ENCODE measurements at places on chromosomes 5 and 9. TPM values are rescaled to one million over a fixed set of nuclear protein-coding genes. Genes with fewer than 3 reads are reported as not detected.

DNA sequence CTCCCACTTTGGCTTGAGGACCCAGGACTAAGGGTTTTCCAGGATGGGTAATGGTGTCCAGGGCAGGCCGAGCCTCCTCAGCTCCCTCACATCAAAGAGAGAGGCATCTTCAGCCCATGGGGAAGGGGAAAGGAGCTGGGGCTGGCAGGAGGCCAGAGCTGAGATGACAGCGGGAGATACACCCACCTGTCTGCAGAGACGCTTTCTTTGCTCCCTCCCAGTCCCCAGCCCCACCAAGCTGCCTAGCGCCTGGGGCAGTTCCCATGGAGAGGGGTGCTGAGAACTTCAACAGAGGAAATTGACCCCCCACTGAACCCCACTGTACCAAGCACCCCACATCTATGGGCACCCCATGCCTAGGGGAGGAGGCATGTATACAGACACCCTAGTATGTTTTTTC lies 10.6 kb downstream of the PCDH1 start:
- DNase-seq: no peak

DNA sequence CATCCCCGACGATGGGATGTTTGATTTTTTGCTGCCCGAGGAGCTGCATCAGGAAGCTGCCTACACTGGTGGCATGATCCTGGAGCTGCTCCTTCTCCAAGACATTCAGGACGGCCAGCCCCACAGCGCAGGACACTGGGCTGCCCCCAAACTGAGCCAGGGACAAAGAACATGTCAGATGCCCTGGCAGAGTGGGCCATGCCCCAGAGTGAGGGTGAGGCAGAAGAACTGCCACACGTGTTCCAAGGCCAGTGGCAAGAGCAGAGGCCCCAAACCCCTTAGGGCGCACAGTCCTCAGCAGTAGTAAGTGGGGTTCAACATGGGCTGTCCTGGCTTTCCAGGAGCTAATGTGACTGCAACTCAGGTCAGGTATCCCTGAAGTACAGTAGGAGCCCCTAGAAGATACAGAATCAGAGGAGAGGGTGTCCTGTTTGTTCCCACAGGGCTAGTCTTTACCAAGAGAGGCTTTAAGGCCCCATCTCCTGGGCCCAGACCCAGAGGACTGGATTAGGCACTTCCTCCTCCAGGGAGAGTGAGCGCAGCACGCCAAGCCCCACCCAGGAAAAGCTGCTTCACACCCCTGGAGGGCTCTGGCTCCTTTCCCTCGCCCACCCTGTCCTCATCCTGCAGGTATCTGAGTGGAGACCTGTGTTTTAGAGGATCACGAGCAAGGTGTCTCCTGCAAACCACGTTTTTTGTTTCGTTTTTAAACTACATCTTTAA lies 11.1 kb downstream of the HNRNPAB start:
- DNase-seq: peak; percentile 74

DNA sequence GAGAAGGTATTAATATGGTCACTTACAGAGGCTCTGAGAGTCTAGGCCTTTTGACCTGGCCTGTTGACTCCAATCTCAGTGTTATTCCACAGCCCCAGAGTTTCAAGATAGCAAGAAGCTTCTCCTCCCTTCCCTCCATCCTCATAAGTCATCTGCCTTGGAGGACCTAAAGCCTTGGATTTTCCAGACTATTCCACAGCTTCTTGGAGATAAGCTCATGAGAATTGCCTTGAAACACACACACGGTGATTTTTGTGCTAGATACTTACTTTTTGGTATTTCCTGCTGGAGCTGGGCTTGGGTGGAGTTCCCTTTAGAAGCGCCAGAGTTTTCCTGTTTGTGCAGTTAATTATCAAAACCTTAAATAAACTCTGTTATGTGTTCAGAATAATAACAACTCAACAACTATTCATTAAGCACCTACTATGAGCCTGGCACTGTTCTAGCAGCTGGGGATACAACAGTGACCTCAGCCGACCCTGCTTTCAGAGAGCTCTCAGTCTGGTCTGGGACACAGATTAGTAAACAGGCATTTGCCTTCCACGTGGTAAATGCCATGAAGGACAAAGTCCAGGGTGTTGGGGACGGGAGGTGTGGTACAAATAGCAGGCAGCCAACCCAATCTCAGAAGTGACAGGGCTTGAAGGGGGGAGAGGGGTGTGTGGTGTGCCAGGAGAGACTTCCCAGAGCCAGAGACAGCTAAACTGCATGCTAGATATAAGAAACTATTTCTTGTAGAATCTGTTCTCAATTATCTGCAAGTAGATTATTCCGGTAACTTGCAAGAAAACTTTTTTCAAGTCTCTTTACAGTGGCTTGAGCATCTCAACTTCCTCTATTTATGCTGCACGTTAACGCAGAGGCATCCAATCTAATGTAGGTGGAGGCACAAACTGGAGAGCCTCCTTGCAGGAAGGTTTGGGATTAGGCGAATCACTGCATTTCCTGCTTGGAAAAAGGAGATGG lies 55.9 kb upstream of the KLF9 start:
- DNase-seq: peak; percentile 77

The PARP8 gene
- 5.5 TPM for total RNA-seq

DNA sequence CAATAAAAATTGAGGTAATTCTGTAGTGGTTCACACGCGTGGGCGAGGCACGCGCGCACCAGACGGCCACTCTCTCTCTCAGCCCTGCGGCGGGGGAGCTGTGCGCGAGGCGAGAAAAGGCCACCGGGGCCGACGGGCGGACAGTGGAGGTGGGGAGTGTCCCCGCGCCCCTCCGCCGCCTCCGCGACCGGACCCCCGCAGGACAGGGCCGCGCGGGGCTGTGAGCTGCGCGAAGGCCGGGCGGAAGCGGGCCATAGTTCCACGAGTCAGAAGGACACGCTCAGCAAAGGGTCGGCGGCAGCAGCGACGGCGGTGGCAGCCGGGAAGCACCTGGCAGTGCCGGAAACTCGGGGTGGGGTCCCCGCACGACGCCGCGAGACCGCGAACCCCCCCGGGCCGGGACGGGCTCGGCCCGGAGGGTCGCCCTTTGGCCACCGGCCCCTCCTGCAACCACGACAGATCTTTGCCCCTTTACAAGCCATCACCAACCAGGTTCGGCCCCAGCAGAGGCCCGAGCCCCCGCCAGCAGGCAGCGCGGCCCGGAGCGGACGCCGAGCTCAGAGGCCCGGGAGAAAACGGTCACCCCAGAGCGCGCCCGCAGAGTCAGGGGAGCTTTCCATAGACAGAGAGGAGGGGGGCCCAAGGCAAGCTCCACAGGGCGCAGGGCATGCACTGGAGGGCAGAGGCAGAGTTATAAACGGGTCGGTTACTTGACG lies 60.9 kb downstream of the ZNF354C start:
- DNase-seq: peak; percentile 59

GRCh38 chr5:167785901-167786300 lies 505.5 kb upstream of the WWC1 start:
- no peak for DNase-seq

The RASGEF1C gene
- total RNA-seq: 0.40 TPM

- DNase-seq: no peak
These were observed 17.4 kb downstream of the TTC39B start for GRCh38 chr9:15289603-15290002.

- no peak for DNase-seq
These were observed 27.3 kb downstream of the CLTA start for GRCh38 chr9:36218011-36218410.

The FAM81B gene
- total RNA-seq: not detected

The EIF4E1B gene
- total RNA-seq: not detected

GRCh38 chr5:65068410-65068809 lies 299.7 kb downstream of the CWC27 start:
- DNase-seq: no peak

DNA sequence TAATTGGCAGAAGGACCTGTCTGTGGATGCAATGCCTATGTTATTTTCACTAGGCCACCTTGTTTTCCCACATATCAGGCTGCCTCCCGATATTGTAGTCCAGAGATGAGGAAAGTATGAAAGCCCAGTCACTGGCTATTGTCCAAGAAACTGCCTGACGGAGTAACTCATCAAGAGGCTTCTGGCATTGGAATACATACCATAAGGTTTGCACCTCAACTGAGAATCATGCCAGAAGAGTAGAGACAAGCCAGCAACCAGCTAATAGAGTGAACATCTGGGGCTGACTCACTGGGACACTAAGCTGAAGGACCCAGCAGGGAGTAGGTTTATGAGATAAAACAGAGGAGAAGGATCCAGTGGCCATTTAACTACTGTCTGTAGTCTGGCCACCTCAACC lies 137.2 kb upstream of the FST start:
- no peak for DNase-seq

GRCh38 chr5:171857489-171857876 lies 71.9 kb downstream of the SMIM23 start:
- no peak for DNase-seq

GRCh38 chr9:121889990-121890563 lies 203.0 kb downstream of the TTLL11 start:
- no peak for DNase-seq

- no peak for DNase-seq
These were observed 42.2 kb upstream of the ANKRD33B start for GRCh38 chr5:10521466-10522223.

DNA sequence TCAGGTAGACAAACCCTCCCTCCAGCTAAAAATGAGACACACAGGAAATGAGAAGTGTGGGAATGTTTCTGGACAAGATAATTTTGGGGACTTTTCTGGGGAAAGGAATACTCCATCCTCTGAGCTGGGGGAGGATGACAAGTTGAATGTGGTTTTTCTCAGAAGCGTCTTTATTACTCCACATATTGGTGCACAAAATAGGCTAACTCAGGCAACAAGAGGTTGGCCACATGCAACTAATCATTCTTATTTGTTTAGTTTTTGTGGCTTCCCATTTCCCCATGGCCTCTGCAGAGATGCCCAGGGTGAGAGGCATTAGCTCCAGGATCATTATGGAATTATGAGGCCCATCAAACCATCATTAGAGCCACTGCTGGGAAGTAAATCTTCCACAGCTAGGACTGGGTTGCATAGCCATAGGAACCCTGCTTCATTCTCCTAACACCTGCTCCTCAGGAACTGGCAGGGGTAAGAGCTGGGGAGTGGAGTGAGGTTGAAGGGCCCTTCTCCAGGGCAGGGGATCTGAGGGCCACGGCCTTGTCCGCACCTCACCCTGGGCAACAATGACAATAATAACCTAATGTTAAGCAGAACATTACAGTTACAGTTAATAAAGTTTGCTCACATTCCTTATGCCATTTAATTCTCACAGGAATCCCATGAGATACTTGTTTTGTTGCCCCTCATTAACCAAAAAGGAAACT lies 9.3 kb upstream of the SIL1 start:
- no peak for DNase-seq
